Fibroblast of the aortic adventitia (primary cell): ENCODE measurements at places on chromosomes 12 and 14. TPM values are rescaled to one million over a fixed set of nuclear protein-coding genes. Genes with fewer than 3 reads are reported as not detected.

Gene NCKAP5L
- total RNA-seq, result 21.6 and 27.9 TPM in 2 replicates

Gene KRT82
- total RNA-seq, result not detected in 2 replicates

Gene CLECL1
- not detected in 2 replicates for total RNA-seq

Gene METTL25
- total RNA-seq, result 13.6 and 27.7 TPM in 2 replicates

Gene LPCAT3
- 5.7 and 10.6 TPM in 2 replicates for total RNA-seq

Gene CRIP2
- total RNA-seq, result 32.9 and 54.3 TPM in 2 replicates

Gene C12orf54
- not detected in 2 replicates for total RNA-seq

Gene CTSG
- total RNA-seq, result not detected in 2 replicates

Gene KCNK10
- not detected in 2 replicates for total RNA-seq

Gene MUCL1
- total RNA-seq, result not detected in 2 replicates

Gene PIWIL1
- not detected in 2 replicates for total RNA-seq

Gene NPAS3
- total RNA-seq, result 0.36 and 0.65 TPM in 2 replicates

Gene FLRT2
- 48.6 and 72.3 TPM in 2 replicates for total RNA-seq

Gene REP15
- total RNA-seq, result 1.1 and 3.5 TPM in 2 replicates

Gene TMTC1
- total RNA-seq, result 12.8 and 54.9 TPM in 2 replicates

Gene AMN
- not detected in 2 replicates for total RNA-seq

Gene GDF3
- not detected in 2 replicates for total RNA-seq

Gene CLEC2B
- total RNA-seq, result 16.5 and 58.1 TPM in 2 replicates

Gene FOXG1
- 0.63 TPM in 1 of 2 replicates, not detected in the other for total RNA-seq

Gene SIX6
- not detected in 2 replicates for total RNA-seq

Gene KRT4
- total RNA-seq, result not detected in 2 replicates

Gene OVCH1
- 0.08 and 0.27 TPM in 2 replicates for total RNA-seq

Gene KLHL42
- total RNA-seq, result 13.6 and 32.5 TPM in 2 replicates

Gene STYX
- total RNA-seq, result 9.3 and 50.7 TPM in 2 replicates

Gene DLGAP5
- 0.49 and 23.8 TPM in 2 replicates for total RNA-seq

Gene WNT1
- total RNA-seq, result not detected in 2 replicates

Gene TAS2R43
- total RNA-seq, result 1.3 and 2.3 TPM in 2 replicates

Gene PIP4P1
- 23.7 and 25.3 TPM in 2 replicates for total RNA-seq

Gene SLC10A1
- not detected in 2 replicates for total RNA-seq

Gene DPPA3
- not detected in 2 replicates for total RNA-seq

Gene LRRC9
- not detected in 2 replicates for total RNA-seq

Gene BCL11B
- total RNA-seq, result 0.09 TPM in 1 of 2 replicates, not detected in the other

Gene SLC35F4
- not detected in 2 replicates for total RNA-seq

Gene ALG10B
- 1.4 and 5.6 TPM in 2 replicates for total RNA-seq

Gene RILPL1
- total RNA-seq, result 14.2 and 19.6 TPM in 2 replicates

Gene CHGA
- 0.18 TPM in 1 of 2 replicates, not detected in the other for total RNA-seq

Gene BCL2L14
- not detected in 2 replicates for total RNA-seq

Gene GPR65
- 0.09 TPM in 1 of 2 replicates, not detected in the other for total RNA-seq

Gene ARHGAP9
- 0.18 TPM in 1 of 2 replicates, not detected in the other for total RNA-seq

Gene TAS2R9
- 0.09 TPM in 1 of 2 replicates, not detected in the other for total RNA-seq
